ENCODE measurements at places on chromosomes 3 and 15.

GRCh38 chr3:182967218-182968204, 12.8 kb downstream of the DCUN1D1 start:
- no peak for ATAC-seq

GRCh38 chr3:101725194-101725889, 928 bp downstream of the CEP97 start:
- ATAC-seq: peak; percentile 34

- ATAC-seq: no peak
Measured at GRCh38 chr3:26312816-26313215, 309.8 kb upstream of the LRRC3B start.

DNA sequence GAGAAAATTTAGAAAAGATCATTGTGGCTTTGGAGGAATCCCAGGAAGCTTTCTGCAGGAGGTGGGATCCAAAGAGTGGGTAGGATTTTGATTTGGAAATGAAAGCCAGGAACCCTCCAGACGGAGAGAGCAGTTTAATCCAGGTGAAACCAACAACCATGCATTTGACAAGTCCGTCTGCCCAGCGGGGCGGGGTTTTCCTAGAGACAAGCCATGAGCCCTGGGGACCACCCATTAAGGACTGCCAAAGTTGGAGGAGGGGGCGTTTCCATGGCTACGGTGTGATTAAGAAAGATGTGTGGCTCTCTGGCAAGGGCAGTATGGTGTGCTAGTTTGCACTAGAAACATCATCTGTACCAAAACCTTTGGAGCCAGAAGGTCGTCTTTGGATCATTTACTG, 53.4 kb downstream of the SRGAP3 start:
- no peak for ATAC-seq

DNA sequence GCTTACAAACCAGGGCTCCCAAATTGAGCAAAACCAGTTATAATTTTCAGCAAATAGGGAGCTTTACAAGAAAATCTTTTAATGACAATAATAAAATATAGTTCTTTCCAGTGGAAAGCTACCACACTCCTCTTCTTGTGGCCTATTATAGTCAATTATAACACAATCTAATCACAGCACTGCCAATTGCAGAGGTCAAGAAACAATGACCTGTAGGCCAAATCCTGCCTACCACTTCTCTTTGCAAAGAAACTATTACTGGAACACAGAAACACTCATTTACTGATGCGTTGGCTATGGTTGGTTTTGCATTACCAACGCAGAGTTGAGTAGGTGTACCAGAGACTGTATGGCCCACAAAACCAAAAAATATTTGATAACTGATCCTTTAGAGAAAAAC, 110.5 kb downstream of the WDR72 start:
- ATAC-seq: no peak

DNA sequence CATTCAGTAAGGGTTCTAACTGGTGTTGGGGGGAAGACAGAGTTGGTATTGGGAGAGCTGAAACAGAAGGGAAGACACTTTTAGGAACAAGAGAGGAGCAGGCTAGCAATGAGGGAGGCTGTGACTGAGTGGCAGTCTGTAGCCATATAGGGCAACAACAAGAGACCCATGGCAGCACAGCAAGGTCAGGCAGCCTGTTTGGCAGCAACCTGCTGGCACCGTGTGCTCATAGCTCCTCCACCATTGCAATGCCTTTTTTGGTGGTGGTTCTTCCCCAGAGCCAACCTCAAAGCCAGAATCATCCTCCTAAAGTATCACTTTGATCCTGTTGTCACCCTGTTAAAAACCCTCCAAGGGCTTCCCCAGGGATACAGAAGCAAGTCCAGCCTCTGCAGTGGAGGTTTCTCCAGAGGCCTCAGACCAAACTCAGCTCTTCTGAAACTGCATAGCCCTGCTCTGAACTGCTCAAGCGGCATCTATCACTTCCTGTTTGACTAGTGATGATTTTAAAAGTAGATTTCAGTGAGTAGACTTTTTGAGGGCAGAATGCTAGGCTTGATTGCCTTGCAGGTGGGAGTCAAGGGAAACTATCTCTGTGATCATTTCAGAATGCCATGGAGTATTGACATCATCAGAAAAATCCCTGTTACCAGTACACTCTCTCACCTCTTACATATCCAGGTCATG, 176.9 kb downstream of the STAC start:
- ATAC-seq: no peak
